ENCODE measurements at places on chromosomes 11 and 22.

- DNase-seq, result no peak
These were observed 7.3 kb downstream of the USP47 start for GRCh38 chr11:11848891-11849746.

GRCh38 chr11:74370123-74370522 is 28.1 kb downstream of the PGM2L1 start:
- DNase-seq, result no peak

DNA sequence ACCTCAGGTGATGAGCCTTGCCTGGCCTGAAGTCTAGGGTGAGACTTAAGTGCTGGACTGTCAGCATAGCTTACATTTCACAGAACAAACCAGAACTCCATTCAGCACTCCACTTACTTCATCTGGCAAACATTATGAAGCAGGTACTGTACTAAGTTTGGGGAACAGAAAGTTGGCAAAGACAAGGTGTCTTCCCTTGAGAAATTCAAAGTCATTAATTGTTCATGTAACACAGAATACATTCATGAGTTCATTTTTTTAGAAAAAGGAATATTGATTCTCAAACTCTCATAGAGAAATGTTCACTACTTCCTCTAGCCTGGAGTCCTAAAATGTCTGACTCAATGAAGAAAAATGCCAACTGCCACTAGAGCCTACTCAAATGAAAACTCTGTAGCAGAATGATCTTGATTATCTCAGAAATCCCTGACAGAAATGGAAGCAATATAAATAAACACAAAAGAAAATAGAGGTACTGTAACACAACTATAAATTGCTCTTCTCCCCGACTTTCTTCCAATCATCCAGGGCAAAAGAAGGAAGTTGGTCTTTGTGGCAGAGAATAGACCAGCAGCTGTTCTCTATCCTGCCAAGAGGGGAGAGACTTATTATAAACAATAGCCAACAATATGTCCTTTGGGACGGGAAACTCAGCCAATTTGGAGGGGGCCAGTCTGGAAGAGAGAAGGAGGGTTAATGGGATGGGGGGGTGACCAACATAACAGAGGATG is 129.2 kb upstream of the MTMR2 start:
- DNase-seq, result no peak

GRCh38 chr11:115428306-115428705 is 75.9 kb downstream of the CADM1 start:
- no peak for DNase-seq

DNA sequence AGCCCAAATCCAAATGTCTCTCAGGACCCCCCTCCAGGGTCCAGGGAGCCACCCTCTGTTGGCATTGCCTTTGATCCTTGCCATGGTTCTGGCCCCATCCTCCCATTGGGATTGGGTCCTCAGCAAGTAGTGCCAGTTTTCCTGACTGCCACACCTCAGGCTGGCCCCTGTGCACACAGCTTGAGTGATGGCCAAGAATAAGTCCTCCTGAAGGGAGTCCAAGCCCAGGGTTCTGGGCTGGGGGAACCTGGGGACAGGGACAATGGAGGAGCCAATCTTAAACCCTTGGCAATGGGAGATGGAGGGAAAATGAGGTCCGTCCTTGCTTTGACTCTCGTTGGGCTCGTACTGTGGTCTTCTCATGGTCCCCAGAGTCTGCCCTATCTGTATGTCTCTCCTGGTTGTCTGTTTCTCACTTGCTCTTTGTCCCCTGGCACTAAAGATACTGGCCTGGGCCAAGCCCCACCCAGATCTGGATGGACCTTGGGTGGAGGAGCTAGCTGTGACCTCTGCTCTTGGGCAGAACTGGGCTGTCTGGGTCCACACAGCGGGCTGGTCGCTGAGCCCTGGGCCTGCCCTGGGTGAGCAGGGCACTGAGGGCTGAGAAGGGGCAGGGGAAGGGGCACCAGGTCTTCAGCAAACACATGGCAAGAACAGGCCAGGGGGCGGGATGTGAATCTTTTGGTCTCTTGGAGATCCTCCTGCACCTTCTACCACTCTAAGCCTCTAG is 2.9 kb downstream of the SOX10 start:
- DNase-seq, result no peak
